ENCODE measurements at places on chromosomes 5 and 9.

GRCh38 chr5:113548396-113548795 lies 34.9 kb downstream of the YTHDC2 start:
- DNase-seq = no peak

DNA sequence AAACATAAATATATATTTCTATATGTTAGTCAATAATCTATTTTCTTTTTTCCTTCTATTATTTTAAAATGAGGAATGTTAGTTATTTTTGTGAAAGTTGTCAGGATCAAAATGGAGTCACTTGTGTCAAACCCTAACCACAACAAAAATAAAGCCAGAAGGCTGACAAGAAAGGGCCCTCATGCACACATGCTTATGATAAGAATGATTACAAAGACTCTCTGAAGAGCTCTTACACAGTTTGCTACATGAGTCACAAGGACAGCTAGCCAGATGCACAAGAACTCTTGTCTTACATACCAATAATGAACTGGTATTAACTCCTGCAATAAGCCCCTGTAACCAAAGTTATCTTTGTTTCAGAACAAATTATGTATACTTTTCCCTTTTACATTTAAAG lies 64.7 kb downstream of the GGTA1 start:
- no peak for DNase-seq

DNA sequence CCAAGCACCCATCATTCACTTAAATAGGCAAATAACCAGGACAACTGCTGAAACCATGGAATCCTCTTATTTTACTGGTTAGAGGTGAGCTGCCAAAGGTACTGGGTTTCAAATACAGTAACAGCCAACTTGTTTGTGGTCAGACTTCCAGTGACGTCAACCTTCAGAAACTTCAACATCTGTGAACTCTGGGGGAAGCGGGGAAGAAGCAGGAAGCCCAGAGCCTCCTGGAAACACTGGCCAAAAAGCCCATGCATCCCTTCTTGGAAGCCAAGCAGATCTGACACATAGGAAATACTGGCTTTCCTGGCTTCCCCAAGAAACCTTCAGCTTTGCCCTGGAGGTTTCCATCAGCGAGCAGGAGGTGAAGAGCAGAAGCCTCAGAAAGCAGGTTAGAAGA lies 4.9 kb upstream of the FRRS1L start:
- no peak for DNase-seq

GRCh38 chr9:107933097-107933496 lies 443.5 kb upstream of the KLF4 start:
- no peak for DNase-seq

GRCh38 chr5:128135286-128135685 lies 51.7 kb downstream of the SLC12A2 start:
- DNase-seq = no peak

DNA sequence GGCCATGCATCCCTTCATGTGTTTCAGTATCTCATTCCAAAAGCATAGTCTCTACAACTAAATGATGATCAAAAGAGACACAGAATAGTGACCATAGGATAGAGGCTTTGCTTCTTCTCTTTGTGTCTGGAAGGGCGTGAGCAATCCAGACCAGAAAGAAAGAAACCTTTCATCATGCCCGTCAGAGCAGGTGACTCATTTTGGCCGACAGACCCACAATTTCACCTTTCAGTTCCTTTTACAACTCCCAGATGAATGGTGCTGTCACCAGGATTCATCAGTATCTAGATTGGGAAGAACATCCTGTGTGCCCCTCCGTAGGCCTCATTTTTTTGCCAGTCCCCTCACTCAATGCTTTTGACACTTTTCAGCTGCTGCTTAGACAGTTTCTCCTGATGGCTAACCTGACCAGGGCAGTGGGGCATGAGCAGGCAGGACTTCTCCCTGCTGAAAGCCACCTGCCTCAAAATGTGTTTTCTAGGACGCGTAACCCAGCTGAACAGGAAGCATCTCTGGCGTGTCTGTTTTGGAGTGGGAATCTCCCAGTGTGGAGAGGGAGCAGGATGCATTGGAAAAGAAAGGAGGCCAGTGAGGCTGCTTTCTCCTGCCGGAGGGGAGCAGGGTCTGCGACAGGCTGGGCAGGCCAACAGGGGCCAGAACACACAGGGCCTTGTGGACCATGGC lies 21.2 kb downstream of the ABLIM3 start:
- peak; percentile 70 for DNase-seq

DNA sequence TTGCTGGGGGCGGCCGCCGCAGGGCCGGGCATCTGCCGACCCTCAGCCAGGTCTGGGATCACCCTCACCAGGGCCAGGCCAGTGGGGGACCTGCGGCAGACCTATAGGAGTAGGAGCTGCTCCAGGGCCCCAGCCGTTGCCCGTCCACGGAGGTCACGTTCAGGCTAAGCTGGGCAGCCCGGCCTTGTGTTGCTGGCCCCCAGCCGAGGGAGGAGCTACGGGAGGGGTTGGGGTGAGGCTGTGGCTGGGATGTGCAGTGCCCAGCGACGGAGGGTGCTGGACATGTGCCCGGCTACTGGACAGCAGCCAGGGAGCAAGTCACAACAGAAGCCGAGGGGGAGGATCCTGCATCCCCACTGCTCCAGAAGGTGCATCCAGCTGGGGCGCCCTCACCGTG lies 39.6 kb upstream of the SLC6A19 start:
- DNase-seq = peak; percentile 86

DNA sequence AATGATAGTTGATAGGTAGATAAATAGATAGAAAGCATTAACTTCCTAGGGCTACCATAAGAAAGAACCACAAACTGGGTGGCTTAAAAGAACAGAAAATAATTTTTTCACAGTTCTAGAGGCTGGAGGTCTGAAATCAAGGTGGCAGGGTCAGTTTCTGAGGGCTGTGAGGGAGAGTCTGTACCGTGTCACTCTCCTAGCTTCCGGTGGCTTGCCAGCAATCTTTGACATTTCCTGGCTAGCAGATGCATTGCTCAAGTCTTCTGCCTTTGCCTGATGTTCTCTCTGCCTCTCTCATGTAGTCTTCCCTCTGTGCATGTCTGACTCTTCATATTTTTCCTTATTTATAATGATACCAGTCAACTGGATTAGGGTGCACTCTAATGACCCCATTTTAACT lies 1132.7 kb downstream of the CDH9 start:
- DNase-seq = no peak

GRCh38 chr9:89677702-89678395 lies 73.0 kb downstream of the GADD45G start:
- no peak for DNase-seq

- DNase-seq = no peak
Measured at GRCh38 chr5:93431250-93431649, 149.8 kb downstream of the NR2F1-AS1 start.

DNA sequence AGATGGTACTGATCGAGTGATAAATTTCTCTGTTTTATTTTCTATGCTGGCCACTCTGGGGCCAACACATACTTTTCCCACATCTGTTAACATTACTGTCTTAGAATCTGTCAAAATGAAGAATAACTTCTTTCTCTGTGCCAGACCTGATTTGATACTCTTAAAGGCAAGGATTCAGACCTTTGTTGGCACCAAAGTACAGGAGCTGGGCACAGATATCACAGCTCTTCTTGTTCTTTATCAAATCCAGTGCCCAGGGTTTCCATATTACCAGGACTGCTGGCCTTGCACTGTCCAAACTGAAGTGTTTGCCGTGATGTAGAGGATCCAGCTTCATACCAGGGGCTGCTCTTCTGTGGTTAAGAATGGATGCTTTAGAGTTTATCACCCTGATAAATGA lies 20.9 kb downstream of the ZNF474 start:
- DNase-seq = no peak

DNA sequence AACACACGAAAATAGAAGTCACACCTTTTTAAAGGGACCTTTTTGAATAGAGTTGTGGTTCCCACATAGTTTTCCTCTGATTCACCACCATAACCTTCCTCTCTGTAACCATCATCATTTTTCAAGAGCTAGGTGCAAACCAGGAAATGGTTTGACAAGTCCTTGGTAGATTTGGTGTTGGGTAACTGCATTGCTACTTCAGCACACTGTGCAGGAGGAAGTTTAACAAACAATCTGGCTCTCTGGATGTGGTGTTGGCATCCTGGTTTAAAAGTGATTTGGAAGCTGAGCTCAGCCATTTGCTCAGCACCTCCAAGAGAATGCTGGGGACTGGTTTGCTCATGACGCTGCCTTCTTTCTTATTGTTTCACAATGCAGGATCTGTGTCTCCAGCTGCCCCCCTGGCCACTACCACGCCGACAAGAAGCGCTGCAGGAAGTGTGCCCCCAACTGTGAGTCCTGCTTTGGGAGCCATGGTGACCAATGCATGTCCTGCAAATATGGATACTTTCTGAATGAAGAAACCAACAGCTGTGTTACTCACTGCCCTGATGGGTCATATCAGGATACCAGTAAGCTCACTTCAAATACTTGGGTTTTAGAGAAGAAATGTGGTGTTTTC lies 213.1 kb downstream of the RFK start:
- DNase-seq = peak; percentile 78

DNA sequence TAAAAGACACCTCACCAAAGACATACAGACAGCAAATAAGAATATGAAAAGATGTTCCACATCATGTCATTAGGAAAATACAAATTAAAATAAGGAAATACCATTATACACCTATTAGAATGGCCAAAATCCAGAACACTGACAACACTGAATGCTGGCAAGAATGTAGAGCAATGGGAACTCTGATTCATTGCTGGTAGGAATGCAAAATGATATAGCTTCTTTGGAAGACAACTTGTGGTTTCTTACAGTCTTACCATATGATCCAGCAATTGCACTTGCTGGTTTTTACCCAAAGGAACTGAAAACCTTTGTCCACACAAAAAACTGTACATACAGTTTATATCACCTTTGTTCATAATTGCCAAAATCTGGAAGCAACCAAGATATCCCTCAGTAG lies 6.5 kb downstream of the TMEM161B start:
- no peak for DNase-seq

- DNase-seq = no peak
Measured at GRCh38 chr9:77896269-77896937, 135.2 kb downstream of the GNAQ start.

DNA sequence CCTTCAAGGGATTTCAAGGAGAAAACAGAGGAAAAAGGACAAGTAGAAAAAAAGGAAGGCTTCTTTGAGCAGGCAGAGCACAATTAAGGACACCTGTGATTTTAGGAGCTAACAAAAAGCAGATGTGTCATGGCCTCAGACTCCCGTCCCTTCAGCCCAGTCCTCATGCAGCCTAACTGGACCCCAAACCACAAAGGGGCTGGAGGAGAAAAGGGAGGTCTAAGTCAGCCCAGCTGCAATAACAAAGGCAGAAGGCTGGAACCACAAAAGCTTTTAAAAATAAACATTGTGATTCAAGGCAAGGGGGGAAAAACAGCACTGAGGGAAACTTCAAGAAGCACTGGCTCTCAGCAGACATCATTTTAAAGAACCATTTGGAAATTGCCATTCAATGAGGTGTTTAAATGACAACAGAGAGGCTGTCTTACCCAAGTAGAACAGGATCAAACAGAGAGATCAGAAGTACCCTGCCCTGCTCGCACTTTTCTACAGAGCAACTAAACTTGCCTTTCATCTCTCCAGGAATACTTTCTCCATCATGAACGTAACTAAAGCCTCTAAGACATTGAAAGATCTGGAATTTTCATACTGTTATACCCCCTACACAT lies 89.3 kb downstream of the SEMA5A start:
- DNase-seq = no peak

DNA sequence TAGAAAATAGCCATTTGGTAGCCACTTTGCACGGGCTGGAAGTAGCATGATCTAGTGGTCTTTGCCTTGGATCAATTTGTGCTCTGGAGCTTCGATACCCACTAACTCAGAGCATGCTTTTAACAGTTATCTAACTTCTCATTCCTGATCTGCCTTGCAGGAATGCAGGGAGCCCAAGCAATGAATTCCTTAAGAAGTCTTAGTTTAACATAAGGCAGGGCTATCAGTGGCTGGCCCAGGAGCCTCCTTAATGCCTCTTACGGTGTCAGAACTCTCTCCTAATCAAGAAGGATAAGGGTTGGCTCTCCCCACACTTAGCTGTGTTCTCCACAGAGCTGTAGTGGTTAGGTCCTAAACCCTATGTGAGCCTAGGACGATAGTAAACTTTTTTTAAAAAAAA lies 95.8 kb upstream of the TBCA start:
- DNase-seq = no peak

DNA sequence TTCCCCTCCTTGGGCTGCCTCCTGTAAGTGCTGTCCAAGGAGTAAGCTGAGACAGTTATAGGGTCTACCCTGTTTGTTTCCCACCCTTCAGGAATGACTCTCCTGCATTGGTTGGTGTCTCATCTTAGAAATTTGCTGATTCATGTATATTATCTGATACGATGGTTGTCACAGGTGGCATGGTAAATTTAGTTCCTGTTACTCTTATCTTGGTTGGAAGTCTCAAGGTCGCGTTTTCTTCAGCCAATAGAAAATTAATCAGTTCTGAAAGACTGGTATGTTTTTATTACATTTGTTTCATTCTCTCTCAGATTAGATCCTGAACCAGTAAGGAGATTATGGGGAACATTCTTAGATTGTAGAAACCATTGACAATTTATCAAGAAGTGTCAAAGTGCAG lies 42.7 kb downstream of the SCGB3A1 start:
- no peak for DNase-seq

DNA sequence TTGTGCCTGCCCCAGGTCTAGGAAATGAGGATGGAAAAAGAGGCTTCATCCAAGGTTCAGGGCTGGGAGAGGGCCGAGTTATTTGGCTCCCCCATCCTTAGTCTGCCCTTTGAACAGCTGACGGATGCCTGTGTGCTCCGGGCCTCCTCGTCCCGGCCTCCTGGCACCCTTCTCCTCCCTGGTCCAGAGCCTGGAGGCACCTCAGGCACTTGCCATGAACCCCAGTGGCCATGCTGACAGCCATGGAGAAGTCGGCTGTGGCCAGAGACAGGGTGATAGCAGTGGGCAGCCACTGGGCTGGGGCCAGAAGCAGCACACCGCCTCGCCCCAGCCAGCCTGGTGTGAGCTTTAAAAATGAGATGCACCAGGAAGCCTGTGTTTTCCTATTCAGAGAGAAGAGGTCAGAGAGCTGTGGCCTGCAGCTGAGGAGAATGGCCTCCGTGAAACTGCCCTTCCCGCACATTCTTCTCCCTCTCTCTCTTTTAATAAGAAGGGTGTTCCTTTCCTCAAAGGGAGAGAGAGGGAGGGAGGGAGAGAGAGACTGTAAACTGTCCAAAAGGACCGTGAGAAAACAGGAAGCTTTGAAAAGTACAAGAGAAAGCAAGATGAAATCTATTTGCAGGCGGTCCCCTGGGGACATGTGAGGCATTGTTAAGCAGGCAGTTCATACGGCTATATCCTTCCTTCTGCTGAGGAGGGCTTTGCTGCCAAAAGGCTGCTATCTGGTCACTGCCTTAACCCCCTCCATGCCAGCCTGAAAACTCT lies 55.3 kb downstream of the ZNF366 start:
- no peak for DNase-seq
